ENCODE measurements at places on chromosomes 11 and 22.

- DNase-seq: no peak
Measured at GRCh38 chr22:30328466-30329049, 1.8 kb upstream of the TBC1D10A start.

- DNase-seq: no peak
Measured at GRCh38 chr22:37219533-37219932, 7.3 kb upstream of the SSTR3 start.

DNA sequence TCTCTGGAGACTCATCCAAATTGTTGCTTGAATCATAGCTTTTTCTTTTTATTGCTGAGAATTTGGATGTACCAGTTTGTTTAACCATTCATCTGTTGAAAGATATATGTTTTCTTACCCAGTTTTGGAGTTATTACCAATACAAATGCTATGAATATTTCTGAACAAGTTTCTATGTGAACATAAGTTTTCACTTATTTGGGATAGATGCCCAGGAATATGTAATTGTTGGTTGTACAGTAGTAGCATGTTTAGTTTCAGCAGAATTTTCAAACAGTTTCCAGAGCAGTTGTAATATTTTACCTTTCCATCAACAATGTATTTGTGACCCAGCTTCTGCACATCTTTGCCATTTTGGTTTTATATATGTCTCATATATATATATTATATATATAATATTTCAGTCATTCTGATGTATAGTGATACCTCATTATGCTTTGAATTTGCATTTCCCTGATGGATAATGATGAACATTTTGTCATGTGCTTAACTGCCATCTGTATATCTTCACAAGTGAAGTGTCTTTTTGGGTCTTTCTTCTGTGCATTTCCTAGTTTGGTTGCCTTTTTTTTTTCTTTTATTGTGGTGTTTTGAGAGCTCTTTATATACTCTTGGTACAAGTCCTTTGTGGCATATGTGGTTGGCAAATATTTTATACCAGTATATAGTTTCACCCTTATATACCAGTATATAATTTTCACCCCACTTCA, 118.8 kb downstream of the LUZP2 start:
- DNase-seq: no peak

DNA sequence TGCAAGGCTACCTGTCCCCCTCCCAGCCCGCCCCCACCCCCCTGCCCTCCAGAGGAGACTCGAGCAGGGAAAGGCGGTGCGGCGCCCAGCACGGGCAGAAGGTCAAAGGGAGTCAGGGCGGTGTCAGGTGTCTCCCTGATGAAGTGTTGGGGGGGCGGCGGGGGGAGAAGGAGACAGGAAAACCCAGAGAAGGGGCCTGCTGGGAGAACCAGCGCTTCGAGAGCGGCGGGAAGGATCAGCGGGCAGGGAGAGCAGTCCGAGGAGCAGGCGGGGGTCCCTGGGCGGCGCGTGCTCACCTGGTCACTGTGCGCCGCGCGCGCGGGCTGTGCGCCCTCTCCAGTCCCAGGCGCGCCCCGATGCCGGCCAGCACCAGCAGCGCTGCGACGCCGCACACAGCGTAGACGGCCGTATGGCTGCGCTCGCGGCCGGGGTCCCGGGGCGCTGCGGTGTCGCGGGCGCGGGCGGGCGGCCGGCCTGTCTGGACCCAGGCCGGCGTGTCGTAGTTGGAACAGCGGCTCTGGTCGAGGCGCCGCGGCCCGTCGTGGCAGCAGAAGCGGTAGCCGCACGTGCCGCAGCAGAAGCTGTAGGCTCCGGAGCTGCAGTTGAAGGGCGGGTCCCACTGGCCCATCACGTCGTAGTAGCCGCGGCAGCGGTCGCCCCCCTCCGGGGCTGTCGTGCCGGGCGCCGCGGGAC, 886 bp downstream of the SHISA8 start:
- DNase-seq: no peak

- DNase-seq: no peak
Measured at GRCh38 chr11:131653260-131653659, 282.8 kb downstream of the NTM start.

DNA sequence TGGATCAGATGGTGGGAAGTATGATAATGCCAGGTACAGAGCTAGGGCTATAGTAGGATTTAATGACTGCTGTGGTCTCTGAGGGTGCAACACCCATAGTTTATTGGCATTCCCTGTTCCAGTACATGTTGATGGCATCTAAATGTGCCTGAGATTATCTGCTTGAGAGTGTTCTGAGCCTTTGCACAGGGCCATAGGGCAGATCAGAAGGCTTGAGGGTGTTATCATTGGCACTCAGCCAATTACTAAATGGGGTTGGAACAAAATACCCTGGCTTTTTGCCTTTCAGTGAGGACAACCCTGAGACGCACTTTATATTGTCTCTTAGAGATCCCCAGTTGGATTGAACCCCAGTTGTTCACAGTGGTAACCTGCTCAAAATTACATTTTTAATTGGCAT, 6.7 kb downstream of the SLC5A12 start:
- no peak for DNase-seq

GRCh38 chr11:130631119-130631518, 182.7 kb downstream of the ADAMTS15 start:
- no peak for DNase-seq

GRCh38 chr11:116333001-116333535, 439.7 kb downstream of the BUD13 start:
- no peak for DNase-seq

GRCh38 chr11:91921974-91922373, 302.6 kb upstream of the FAT3 start:
- DNase-seq: no peak

DNA sequence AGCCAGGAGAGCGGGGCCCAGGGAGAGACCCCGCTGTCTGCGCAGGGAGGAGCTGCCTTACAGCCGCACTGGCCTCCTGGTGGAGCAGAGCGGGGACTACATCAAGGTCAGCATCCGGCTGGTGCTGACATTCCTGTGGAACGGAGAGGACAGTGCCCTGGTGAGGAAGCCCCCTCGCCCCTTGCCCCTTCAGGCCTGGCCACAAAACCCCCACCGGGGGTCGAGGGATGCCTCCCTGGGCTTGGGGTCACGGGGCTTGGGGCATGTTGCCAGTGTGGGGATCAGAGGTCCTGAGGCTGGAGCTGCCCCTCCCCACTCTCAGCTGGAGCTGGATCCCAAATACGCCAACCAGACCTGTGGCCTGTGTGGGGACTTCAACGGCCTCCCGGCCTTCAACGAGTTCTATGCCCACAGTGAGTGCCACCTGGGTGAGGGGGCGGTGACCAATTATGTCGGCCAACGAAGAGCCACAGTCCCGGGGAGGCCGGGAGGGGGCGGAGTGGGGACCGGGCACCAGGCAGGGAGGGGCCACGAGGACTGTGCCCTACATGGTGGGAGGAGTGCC, 4.2 kb downstream of the MUC5B start:
- DNase-seq: no peak

All from T47D (cell line).